ENCODE measurements at places on chromosomes 12 and 14. TPM values are rescaled to one million over a fixed set of nuclear protein-coding genes. Genes with fewer than 3 reads are reported as not detected.

DNAI7 gene
- total RNA-seq, result under 0.01 TPM

C12orf60 gene
- 2.7 TPM for total RNA-seq

LMO3 gene
- total RNA-seq, result 0.34 TPM

GDF3 gene
- not detected for total RNA-seq

HSPA2 gene
- total RNA-seq, result 10.3 TPM
